ENCODE measurements at places on chromosomes 3 and 15.

DNA sequence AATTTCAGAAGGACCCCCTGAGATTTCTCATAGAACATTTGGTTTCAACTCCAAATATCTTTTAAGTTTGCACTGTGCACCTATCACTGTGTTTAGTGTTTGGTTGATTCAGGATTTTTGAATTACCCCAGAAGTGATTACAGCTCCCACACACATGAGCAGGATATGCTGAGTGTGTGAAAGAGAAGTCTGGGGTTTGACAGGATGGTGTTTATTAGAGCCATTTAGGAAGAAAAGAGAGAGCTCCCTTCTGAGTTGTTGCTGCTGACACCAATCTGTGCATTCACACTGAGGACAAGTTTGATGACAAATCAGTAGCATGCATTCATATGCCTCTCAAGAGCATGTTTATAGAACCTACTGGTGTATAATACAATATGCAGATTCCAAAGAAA, 118.1 kb downstream of the RPL22L1 start:
- no peak for DNase-seq

DNA sequence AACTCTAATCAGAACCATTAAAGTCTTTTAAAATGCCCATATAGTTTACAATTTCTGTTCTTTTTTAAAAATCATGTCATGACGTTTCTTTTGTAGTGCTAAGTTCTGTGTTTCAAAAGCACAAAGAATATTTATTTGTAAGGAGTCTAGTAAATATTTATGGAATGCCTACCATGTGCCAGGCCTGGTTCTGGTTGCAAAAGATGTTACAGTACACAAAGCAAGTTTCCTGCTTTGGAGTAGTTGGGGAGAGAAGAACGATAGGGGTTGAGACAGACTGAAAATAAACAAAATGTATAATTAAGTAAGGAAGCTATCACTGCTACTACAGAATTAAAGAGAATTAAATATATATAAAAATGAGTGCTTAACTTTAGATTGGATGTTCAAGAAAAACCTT, 86.8 kb upstream of the CMSS1 start:
- DNase-seq, result no peak

DNA sequence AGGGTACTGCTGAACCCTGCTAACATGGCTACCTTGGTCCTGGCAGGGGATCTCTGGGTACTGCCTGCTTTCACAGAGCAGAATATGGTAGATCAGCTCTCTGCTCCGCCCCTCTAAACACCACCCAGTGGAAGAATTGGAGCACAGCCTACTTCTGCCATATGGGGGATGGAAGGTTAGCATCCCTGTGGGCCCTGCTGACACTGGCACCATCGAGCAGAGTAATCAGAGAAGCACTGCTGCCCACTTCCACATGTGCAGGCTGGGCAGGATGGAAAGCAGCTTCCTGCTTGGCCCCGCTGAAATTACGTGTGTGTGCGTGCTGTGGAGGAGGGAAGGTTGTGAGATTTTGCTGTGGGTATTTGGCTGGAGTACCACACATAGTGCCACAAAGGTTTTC, 24.8 kb downstream of the CCR1 start:
- no peak for DNase-seq

GRCh38 chr15:47383801-47384200, 333.5 kb upstream of the SEMA6D start:
- no peak for DNase-seq

GRCh38 chr3:109927726-109928125, 590.4 kb upstream of the DPPA4 start:
- DNase-seq, result no peak

DNA sequence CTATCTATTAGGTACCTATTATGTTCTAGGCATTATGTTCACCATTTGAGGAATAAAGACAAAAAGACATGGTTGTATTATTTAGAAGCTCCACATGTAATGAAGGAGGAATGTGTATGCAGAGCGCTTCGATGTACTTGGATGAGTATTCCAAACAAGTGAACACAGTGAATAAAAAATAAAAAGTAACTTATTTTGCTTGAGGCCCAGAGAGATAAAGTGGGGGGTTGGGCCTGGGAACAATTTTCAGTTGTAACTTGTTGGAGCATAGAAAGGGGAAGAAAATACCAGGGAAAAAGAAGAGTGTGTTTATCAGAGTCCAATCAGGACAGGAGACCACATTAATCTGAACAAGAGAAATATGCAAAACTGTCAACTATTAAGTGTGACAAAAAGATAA, 445.7 kb upstream of the BCHE start:
- DNase-seq, result no peak

DNA sequence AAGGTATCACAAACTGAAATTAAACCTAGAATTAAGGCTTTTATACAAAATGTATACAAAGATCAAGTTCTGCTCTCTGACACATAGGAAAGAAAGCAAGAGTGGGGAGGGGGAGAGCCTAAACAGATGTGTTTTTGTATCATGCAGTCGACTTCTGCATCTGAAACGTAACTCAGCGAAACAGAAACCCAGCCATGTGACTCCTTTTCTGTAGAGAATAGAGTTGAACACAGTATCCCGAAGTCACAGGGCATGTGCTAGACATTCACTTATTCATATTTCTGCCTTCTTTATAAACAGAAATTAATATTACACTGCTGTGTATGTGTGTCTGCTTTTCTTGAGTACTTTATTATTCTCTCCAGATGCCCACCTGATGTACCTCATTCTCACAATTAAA, 121.0 kb downstream of the PDZRN3 start:
- no peak for DNase-seq

DNA sequence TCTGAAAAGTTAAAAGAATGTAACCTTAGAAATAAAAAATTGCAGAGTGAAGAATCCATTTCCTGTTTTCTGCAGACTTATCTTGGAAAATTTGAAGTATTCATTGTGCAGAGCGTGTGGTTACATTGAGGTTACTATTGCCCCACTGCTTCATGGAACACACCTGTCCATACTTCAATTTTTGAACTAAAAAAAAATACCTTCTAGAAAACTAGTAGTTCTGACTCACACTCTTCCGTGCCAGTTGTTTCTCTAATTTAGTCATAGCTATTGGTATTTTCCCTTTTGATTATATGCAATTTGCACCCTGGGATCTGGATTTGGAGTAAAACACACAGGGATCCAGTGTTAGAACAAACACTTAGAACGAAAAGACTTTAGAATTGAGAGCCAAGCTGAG, 111.8 kb upstream of the LYSMD4 start:
- DNase-seq, result no peak

- no peak for DNase-seq
These were observed 458.1 kb downstream of the TBL1XR1 start for GRCh38 chr3:176739159-176739558.

- DNase-seq, result no peak
These were observed 17.5 kb upstream of the SPTSSB start for GRCh38 chr3:161388855-161389254.

- no peak for DNase-seq
These were observed 131.5 kb upstream of the SATB1 start for GRCh38 chr3:18556503-18557135.
